ENCODE measurements at places on chromosomes 6 and 20.

GRCh38 chr6:158812611-158813010, 6.6 kb downstream of the EZR start:
- no peak for DNase-seq

GRCh38 chr20:41830702-41831101, 212.5 kb upstream of the CHD6 start:
- DNase-seq: no peak

DNA sequence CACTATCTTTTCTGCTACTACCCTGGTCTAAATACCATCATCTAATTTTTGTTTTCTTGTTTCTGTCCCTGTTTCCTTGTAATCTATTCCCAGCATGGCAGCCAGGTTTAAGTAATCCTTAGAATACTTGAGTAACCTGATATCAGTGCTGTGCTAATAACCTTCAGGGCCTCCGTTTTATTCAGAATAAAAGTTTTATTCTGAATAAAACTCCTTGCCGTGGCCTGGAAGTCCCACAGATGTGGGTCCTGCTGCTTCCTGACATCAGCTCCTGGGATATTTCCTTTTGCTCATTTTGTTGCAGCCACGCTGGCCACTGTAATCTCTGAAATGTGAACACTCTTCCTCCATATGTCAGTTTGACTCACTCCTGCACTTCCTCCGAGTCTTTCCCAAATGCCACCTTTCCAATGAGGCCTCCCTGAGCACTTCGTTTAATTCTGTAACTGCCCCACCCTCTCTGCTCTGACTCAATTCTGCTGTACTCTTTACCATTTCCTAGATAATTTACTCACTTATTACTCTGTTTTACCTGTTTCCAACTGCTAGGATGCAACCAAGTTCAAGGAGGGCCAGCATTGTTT, 114.0 kb upstream of the FOXA2 start:
- DNase-seq: no peak

- DNase-seq: no peak
Measured at GRCh38 chr6:128135325-128135724, 234.5 kb upstream of the THEMIS start.

DNA sequence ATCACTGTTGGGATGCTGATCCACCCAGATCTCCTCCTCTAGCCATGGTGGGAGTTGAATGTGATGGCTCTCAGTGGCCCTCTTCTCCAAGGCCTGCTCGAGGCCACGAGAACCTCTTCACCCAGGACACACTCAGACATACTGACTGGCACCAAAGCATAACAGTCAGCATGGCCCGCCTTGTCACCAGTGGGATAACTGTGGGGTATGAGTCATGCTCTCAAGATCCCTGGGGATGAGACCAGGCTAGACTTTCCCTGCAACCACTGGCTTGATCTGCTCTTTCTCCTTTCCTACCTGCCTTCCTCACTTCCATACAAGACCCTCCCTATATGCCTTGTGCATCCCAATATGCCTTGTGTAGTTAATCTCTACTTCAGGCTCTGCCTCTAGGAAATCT, 66.8 kb downstream of the RIN2 start:
- no peak for DNase-seq

DNA sequence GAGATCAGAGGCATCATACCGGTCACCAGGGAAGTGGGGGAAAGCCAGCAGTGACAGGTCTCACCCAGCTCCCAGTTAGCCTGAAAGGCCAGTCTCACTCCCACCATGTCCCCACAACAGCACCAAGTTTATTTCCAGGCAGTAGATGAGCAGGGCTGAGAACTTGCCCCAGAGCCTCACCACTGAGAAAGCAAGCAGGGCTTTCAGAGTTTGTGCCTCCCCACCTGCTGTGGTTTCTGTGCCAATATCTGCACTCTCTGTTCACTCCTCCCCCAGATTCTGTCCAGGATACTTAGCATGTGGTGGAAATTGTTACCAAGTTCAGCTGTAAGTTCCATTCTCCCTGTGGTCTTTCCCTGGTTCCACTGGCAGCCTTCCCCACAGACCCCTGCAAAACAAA, 255.0 kb upstream of the HTR1E start:
- no peak for DNase-seq

DNA sequence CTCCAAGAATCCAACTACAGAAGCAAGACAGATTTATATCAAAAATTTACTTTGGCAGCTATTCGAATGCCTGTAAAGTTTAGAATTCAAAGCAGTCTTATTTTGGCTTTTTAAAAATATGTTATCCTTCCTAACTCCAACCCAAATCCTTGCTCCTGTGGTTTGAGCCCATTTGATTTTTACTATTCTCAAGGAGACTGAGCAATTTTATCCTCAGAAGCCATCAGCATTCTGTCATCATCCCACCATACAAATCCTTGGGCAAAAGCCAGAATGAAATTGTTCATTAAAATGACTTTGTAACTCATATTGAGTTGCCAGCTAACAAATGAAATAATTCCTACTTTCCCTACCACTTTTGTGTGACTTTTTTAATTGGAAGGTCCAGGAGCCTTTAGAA, 392.8 kb downstream of the ADGRB3 start:
- DNase-seq: no peak

DNA sequence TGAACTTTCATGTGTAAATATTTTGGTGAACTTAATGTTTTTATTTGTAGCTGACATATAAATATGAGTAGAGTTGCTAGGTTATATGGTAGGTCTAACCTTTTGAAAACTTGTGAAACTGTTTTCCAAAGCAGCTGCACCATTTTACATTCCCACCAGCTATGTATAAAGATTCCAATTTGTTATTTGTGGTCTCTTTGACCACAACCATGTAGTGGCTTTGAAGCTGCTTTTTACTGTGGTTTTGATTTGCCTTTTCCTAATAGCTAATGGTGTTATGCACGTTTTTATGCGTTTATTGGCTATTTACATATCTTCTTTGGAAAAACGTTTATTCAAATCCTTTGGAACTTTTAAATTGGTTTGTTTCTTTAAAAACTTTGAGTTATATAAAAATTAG, 10.3 kb downstream of the CST3 start:
- no peak for DNase-seq

GRCh38 chr6:75230484-75231325, 12.9 kb downstream of the COX7A2 start:
- DNase-seq: peak; percentile 71

DNA sequence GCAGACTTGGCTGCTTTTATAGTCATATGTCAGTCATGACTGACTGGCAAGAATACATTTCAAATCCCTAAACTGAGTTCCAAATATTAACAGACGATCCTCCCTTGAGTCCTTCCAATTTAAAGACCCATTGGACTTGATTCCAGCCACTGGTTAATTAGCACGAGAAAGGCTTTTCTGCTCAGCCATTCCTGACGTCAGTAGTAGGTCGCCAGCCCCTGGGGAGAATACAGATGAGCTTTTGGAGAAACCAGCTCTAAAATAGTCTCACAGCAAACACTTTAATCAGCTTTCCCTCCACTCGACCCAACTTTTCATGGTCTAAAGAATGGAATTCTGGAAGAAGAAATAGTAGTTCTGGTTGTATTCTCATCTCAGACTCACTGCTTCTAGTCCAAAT, 91.6 kb downstream of the SLC22A3 start:
- no peak for DNase-seq

- DNase-seq: no peak
Measured at GRCh38 chr20:37571033-37571432, 43.4 kb upstream of the BLCAP start.

DNA sequence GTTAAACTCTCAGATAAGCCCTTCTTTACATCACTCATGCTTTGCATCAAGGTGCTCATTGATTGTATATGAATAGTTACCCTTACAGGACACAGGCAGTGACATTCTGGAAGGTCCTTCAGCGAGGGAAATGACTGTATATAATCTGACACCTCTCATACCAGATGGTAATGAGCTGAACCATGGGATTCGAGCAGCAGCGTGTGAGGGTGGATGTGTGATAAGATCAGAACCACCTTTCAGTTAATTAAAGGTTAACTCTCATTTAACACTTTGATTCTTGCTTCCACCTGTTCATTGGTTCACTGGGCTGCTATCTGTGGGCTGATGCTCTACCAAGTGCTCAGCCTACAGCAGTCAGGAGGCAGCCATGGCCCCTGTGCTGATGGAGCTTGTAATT, 24.2 kb downstream of the NEDD9 start:
- no peak for DNase-seq

DNA sequence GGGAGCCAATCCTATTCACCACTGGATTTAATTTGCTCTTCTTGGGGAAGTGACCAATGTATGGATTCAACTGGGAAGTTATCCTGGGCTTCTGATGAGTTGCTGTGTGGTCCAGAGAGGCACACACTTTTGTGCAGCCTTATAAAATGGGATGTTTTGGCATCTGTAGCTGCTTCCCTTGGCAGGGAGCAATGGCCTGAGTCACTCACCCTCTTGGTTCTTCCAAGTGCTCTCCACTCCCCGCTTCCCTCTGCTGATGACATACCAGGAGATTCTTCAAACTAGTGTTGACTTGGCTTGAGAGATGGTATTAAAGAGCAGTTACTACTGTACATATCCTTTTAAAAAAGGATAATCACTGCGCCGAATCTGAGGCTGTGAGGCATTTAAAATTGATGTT, 105.8 kb downstream of the JARID2 start:
- DNase-seq: peak; percentile 89

DNA sequence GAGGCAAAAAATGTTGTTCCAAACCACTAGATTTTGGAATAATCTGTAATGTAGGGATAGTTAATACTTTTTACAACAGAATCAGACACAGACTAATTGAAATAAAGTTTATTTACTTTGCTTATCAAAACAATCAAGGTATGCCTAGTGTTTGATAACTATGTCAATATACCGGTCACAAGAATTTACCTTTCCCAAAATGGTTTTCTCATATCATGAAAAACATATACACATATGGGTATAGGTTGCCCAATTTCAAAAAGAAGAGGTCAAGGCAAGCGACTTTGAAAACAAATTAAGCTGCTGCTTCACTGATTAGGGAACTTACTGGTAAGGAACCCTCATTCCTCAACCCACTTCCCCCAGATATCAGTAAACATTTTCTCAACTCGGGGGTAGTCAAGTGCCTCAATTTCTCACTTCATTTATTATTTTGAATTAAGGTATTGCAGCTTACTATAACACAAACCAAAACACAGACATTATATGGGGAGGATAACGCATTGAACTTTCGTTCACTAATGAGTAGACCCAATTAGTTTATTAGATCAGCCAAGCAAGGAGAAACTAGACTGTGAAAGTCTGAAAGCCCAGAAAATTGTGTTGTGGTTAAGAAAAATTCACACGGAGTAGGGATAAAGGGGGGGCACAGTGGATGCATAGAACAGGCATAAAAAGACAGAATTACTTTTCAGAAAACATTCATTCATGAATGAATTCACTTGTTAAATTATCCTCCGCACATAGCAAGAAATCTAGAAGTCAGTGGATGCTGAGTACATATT, 9.0 kb upstream of the ELOVL5 start:
- no peak for DNase-seq

DNA sequence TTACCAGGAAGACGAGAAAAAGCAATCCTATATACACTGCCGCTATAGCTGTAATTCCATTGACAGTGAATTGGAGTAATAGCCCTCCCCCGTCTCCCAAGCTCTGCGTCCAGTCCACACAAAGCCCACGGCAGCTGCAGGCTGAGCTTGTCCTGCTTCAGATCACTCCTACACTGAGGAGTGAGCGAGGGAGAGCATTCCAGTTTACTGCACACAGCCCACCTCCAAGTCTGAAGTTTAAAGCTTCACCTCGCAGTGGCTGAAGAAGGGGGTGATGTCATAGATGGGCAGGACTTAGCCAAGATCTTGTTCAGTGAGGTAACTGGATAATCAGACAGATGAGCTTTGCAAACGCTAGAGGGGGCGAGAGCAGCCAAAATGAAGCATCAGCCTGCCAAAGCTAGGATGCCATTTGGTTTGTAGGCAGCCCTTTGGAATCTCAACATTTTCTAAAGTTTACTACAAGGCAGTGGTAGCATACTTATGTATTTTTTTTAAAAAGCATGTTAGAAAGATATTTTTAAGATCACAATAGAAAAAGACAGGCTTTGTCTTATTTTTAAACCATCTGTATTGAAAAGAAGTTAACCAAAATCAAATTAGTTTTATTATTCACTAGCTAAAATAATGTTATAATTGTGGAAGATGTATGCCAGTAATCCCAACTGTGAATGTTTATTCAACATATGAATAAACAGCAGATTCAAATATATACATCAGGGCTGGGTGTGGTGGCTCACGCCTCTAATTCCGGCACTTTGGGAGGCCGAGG, at the start of gene FLRT3:
Gene FLRT3 (minus strand): TSS at position 213 of the 772 bp plus-strand sequence. CDS start 10,106 bp downstream, outside the sequence.
- DNase-seq: peak; percentile 97

GRCh38 chr6:28953585-28954258, 29.9 kb upstream of the TRIM27 start:
- DNase-seq: peak; percentile 35

GRCh38 chr20:46820682-46821081, 74.0 kb upstream of the EYA2 start:
- DNase-seq: no peak
